Stimulated activated CD8-positive, alpha-beta memory T cell treated with anti-CD3 and anti-CD28 coated beads, Interleukin-7, amount 100 ng/mL, for 1 hour (primary cell): ENCODE measurements at places on chromosomes 7 and 10.

GRCh38 chr7:149450821-149451220, 10.0 kb downstream of the ZNF777 start:
- DNase-seq: no peak

DNA sequence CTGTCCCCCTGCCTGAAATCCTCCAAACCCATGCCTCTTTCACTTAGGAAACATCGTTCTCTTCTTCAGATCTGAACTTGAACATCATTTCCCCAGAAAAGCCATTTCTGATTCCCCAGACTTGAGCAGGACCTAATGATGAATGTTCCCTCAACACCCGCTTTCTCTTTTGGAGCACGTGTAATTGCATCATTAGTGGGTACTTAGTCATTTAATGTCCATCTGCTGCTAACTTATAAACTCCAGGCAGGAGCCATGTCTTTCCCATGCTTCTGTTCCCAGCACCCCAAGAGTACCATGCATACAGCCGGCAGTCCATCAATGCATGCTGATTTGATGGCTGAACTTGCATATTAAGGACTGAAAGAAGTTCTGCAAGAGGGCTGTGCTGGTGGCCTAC, 36.5 kb upstream of the ECHDC3 start:
- no peak for DNase-seq

GRCh38 chr7:12765431-12766100, 78.1 kb downstream of the ARL4A start:
- DNase-seq: no peak

GRCh38 chr10:52115823-52116222, 198.3 kb upstream of the DKK1 start:
- no peak for DNase-seq

DNA sequence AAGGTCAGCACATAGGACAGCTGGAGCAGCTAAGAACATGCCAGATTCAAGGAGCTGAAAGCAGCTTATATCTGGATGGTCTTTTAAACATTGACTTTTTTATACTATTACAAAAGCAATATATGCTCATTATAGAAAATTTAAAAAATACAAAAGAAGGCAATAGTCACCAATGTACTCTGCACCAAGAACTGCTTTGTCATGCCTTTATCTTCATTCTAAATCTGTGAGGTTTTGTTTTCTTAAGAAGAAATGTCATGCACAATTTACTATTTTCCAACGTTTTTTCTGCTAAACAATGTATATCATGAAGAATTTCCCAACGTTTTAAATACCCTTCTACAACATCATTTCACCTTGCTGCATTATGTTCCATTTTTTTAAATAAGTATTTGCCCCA, 2.8 kb downstream of the LIPM start:
- DNase-seq: no peak

DNA sequence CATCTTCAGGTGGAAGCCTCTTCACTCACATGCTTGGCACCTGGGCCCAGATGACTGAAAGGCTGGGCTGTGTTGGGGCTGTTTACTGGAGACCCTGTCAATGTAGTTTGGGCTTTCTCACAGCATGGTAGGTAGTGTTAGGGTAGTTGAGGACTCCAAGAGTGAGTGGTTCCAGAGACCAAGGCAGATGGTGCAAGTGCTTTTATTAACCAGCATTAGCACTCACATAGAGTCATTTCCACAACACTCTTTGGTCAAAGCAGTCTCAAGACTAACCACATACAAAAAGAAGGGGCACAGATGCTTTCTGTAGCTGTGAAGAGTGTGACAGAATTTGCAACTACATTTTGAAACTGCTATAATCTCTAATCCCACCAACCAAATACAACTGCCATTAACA, 135.0 kb downstream of the RTKN2 start:
- no peak for DNase-seq

GRCh38 chr10:116121640-116122525, 151.1 kb downstream of the GFRA1 start:
- no peak for DNase-seq

GRCh38 chr10:68047554-68048327, 27.3 kb downstream of the HERC4 start:
- no peak for DNase-seq

- DNase-seq: no peak
Measured at GRCh38 chr7:149097088-149097487, 6.6 kb upstream of the ZNF786 start.

DNA sequence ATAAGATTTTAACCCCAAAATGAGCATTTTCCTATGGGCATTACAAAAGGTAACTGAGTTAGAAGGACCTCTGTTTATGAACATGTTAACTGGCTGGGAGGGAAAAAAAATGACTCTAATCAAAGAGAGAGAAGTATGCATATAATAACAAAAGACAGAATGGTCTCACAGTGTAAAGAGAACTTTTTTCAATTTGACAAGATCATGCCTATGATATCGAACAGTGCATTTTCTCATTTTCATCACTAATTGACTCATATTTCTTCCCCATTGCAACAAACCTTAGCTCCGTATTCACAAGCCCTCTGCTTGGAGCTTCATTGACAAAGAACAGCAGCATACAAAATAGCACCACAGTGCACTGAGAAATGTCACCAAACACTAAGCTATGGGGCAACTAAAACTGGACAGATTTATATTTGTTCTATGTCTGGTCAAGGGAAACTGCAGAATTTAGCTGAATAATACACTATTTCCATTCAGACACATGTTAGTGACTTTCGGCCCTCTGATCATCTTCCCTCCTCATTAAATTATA, 45.6 kb downstream of the SMURF1 start:
- no peak for DNase-seq
